ENCODE measurements at places on chromosomes 2 and 18. TPM values are rescaled to one million over a fixed set of nuclear protein-coding genes. Genes with fewer than 3 reads are reported as not detected.

DNA sequence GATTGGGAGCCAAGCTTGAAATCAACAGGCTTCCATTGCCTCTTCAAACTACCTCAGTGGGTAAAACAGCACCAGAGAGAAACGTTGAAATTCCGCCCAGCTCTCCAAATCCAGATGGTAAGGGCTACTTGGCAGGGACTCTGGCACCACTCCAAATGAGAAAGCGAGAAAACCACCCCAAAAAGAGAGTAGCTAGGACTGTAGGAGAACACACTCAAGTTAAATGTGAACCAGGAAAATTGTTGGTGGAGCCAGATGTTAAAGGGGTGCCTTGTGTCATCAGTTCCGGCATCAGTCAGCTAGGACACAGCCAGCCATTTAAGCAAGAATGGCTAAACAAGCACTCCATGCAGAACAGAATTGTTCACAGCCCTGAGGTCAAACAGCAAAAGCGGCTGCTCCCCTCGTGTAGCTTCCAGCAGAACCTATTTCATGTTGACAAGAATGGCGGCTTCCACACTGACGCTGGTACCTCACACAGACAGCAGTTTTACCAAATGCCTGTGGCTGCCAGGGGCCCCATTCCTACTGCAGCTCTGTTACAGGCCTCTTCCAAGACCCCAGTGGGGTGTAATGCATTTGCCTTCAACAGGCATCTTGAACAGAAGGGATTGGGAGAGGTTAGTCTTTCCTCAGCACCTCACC lies 167.3 kb downstream of the ASXL3 start:
- no peak for DNase-seq

GRCh38 chr2:168084288-168084687 lies 163.1 kb downstream of the STK39 start:
- no peak for DNase-seq

DNA sequence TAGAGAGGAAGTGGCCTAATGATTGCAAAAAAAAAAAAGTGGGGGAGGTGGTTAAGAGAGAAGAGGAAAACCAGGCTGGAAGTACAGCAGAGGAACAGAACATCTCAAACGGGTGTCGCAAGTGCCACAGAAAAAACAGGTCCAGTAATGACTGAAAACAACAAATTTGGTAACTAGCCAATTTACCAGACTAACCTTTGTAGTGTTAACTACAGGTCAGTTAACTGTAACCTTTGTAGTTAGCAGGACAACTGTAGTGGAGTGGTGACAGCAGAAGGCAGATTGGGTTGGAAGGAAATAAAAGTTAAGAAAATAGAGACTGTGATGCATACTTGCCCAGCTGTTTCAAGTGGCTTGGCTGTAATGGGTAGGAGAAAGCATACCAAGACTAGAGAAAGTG lies 91.4 kb upstream of the CHST9 start:
- no peak for DNase-seq

DNA sequence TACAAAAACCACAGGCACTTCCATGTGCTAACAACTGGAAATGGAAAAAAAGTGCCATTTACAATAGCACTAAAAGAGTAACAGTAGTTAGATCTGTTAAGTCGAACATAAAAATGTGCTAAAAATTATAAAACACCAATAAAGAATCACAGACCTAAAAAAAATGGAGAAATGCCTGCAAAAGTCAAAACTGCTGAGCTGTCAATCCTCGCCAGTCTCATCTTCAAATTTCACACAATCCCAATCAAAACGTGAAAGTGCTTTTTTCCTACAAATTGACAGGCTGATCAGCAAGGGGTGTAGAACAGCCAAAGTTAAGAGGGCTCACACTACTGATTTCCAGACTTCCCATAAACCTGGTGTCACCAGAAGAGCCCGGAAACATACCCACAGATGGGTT lies 53.2 kb downstream of the ANO7 start:
- no peak for DNase-seq

GRCh38 chr2:143856978-143857377 lies 662.9 kb downstream of the ZEB2 start:
- DNase-seq: no peak

GRCh38 chr2:165407466-165407865 lies 62.0 kb upstream of the CSRNP3 start:
- DNase-seq: no peak

DNA sequence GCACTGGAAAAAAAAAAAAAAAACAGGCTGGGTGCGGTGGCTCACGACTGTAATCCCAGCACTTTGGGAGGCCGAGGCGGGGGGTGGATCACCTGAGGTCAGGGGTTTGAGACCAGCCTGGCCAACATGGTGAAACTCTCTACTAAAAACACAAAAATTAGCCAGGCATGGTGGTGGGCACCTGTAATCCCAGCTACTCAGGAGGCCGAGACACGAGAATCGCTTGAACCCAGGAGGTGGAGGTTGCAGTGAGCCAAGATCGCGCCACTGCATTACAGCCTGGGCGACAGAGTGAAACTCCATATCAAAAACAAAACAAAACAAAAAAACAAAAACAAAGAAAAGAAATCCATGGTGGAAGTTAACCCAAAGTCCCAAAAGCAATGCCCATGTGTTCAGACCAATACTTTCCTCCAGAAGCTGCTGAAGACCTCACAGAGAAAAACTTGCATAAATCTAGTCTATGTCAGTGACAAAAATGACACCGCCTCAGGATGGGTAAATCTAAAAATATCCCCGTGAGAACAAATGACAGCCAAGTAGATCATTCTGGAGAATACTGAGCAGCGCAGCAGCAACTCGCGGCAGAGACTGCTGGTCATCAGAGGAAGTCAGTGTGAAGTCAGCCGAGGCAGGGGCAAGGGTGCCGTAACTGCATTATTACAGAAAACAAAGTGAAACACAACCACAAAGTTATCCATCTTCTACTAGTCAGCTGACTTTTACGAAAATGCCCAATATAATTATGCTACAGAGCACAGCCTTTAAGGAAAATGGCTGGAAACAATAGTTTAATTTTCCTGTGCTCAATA lies 41.0 kb downstream of the LPIN2 start:
- no peak for DNase-seq

DNA sequence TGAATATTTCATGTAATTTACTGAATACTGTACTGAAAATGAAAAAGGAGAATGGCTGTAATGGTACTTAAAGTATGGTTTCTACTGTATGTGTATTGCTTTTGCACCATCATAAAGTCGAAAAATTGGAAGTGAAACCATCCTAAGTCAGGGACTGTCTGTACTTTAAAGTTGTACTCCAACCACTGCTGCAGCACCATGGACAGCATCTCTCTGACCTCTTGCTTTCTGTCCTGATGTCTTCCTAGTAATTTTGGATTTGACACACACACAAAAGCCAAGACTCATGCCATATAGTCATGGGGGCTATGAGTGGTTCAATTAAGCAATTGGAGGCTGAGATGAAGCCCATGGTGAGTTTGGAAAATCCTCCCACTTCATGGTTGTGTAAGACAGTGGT lies 256.3 kb upstream of the PKDCC start:
- DNase-seq: no peak

DNA sequence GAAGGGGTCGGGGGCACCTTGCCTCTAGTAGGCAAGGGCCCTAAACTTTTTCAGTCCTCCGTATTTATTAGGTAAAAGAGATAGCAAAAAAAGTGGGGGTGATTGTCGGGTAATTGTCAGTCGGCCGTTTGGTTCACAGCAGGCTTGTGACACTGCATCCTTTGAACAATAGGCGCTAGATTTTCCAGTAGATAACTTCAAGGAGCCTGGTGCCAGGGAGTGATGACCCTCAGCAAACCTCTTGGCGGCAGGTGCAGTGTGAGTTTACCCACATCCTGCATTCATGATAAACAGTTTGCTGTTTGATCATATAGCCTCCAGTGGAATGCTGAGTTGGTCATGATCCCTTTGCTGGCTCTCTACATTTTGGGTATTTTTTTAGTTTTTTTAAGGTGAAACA lies 22.9 kb downstream of the SERPINB8 start:
- no peak for DNase-seq

DNA sequence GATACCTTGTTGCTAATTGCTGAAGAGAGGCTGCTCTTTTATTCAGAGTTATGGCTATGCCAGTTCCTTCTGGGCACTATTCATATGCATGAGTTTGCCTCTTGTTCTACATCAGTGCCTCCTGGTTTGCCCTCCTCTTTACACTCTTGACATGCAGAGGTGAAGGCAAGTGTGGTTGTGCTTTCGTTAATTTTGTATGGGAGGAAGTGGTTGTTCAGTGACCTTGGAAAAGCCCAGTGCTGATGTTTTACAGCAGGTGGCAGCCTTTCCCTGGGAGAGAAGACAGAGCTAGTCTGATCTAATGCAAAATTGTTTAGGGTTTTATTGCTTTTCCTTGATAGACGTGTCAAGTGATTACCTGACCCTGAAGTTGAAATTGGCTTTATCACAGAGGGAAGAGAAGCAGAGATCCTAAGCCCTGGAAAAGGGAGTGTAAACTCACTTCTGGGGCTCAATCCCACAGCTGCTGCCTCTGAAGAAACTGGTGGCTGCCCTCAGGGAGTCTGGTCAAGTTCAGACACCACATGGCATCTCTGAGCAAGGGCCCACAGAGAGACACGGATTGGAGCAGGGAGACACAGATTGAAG lies 30.5 kb upstream of the VPS54 start:
- DNase-seq: no peak

DNA sequence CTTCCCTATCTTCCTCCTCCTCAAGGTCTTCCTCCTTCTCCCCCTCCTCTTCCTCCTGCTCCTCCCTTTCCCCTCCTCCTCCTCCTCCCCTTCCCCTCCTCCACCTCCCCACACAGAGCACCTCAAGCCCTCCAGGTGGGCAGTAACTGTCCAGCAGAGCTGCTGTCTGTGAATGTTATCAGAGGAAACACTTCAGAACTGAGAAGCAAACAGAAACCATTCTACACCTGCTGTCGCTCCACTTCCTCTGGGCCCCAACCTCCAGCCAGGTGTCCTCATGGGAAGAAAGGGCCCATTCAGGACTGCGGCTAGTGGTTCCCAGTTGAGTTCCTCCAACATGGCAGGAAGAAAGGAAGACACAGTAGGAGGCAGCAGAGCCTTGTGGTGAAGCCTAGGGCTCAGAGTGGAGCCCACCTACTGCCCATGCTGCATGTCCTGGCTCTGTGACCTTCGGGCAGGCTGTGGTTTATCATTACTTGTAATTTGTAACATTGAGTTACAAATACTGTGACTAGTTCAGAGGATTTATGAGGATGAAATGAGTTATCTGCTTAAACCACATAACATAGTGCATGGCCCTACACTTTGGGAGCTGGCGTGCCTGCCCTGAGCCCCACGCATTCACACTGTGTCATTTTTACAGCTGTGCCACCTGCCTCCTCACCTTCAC lies 165.9 kb upstream of the ID2 start:
- no peak for DNase-seq

- DNase-seq: no peak
These were observed 82.7 kb upstream of the SLC39A10 start for GRCh38 chr2:195574312-195574711.

GRCh38 chr2:73859721-73860586 lies 31.2 kb downstream of the STAMBP start:
- no peak for DNase-seq

- DNase-seq: no peak
These were observed 135.4 kb downstream of the SETBP1 start for GRCh38 chr18:44816050-44816449.

DNA sequence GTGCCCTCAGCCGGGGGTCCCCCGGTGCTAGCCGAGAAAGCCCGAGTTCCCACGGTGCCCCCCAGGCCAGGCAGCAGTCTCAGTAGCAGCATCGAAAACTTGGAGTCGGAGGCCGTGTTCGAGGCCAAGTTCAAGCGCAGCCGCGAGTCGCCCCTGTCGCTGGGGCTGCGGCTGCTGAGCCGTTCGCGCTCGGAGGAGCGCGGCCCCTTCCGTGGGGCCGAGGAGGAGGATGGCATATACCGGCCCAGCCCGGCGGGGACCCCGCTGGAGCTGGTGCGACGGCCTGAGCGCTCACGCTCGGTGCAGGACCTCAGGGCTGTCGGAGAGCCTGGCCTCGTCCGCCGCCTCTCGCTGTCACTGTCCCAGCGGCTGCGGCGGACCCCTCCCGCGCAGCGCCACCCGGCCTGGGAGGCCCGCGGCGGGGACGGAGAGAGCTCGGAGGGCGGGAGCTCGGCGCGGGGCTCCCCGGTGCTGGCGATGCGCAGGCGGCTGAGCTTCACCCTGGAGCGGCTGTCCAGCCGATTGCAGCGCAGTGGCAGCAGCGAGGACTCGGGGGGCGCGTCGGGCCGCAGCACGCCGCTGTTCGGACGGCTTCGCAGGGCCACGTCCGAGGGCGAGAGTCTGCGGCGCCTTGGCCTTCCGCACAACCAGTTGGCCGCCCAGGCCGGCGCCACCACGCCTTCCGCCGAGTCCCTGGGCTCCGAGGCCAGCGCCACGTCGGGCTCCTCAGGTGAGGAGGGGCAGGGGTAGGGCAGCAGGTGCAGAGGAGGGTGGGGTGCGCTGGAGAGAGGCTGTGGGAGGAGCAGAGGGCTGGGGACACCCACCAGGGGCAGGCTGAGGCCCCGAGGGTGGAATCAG lies 14.1 kb upstream of the GMPPA start:
- DNase-seq: no peak

DNA sequence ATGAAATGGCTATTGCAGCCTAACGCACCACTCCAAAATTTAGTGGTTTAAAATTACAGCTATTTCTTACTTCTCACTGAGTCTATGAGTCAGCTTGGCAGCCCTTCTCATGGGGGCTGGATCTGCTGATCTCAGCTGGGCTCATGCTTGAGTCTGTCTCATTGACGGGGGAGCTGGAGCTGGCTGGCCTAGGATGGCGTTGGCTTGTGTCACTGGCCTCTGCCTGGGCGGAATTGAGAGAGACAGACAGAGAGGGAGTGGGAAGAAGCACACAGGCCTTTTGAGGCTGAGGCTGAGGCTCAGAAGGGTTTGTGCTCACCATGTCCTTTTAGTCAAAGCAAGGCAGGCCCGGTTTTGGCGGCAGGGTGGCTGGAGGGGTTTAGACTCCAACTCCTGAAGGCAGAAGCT lies 412.1 kb upstream of the MYT1L start:
- DNase-seq: no peak

GRCh38 chr2:170586571-170587095 lies 128.5 kb upstream of the SP5 start:
- no peak for DNase-seq

GRCh38 chr2:230564805-230565779 lies 147.6 kb upstream of the CAB39 start:
- DNase-seq: no peak

Gene RFTN2
- total RNA-seq: 9.8 TPM

Gene IL1R2
- total RNA-seq: 30.6 TPM

Gene HOXD8
- total RNA-seq: 3.7 TPM

Gene CRYGC
- not detected for total RNA-seq

Gene RAB31
- total RNA-seq: 79.3 TPM

Gene UGT1A5
- total RNA-seq: not detected

Gene RAPGEF4
- total RNA-seq: 11.7 TPM

All from omental fat pad (tissue), 4 donors.